ENCODE measurements at places on chromosomes 4 and X.
A peak's percentile ranks its signal among the peaks of the same experiment; 100 is the strongest.

- peak; percentile 63 for DNase-seq
These were observed 45.7 kb downstream of the PRPS1 start for GRCh38 chrX:107673933-107674479.

GRCh38 chr4:119493419-119493818 is 135.2 kb downstream of the PDE5A start:
- no peak for DNase-seq

GRCh38 chr4:48078862-48079655 is 55.0 kb downstream of the TXK start:
- DNase-seq, result no peak

GRCh38 chrX:153934762-153935325 is at the start of gene NAA10:
NAA10 (minus strand) TSS chrX:153935037; CDS start chrX:153934904, 133 bp downstream.
- peak; percentile 44 for DNase-seq

- DNase-seq, result no peak
These were observed 53.6 kb downstream of the GRK4 start for GRCh38 chr4:3016961-3017360.

- DNase-seq, result no peak
These were observed 1442.8 kb upstream of the PCDH7 start for GRCh38 chr4:29277381-29277780.

DNA sequence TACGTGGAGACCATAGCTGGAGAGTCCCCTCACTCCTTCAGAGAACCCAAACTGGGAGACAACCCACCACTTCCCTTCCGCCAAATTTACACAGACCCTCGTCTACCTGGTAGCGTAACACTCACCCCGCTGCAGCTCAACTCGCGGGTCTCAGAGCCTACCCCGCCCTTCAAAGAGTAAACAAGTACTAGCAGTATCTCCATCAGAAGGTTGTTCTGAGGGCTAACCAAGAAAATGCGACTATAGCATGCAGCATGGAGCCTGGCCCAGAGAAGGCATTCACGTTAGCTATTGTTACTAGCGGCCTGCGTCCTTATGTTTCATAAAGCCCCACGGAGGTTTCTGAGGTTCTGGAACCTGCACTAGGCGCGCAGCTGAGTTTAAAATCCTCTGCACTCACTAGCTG is 531 bp upstream of the MANBA start:
- no peak for DNase-seq

- DNase-seq, result no peak
These were observed 362.4 kb downstream of the ARHGAP24 start for GRCh38 chr4:85837439-85837733.

DNA sequence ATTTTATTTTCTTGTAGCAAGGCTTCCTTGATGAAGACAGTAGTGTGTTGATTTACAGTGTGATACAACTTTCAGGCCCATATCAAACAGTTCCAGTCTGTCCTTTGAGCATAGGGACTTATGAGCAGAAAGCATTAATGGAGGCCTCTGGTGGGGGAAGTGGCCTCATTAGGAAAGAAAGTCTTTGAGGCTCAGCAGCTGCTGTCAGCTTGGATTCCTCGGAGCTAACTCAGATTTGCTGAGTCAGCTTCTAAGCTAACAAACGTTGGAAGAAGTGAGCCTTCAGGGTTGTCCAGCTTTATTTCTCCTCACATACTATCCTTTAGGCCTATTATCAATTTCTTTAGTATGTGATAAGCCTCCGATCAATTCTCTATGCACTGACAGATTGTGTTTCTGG is 15.8 kb upstream of the SFRP2 start:
- DNase-seq, result no peak

GRCh38 chr4:176054942-176055341 is 10.7 kb upstream of the WDR17 start:
- no peak for DNase-seq

GRCh38 chr4:146472404-146472803 is 49.3 kb downstream of the SLC10A7 start:
- DNase-seq, result no peak

DNA sequence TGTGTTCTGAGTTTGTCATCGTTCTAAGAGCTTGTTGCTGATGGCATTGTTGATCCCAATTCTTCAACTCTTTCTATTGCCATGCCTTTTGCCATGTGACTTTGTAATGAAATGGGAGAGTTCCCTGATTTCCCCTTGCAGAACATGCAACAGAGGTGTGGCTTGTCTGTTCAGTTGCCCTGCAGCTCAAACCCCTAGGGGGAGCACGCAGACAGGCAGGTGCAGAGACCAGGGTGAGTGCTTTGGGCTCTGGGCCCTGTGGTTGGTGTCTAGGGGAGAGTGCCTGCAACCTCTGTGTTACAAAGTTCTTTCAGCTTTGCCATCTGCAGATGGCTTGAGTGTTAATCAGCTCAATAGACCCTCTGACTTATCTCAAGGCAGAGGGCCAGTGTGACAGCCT is 332.7 kb downstream of the MID1IP1 start:
- DNase-seq, result no peak

- peak; percentile 14 for DNase-seq
These were observed 8.1 kb upstream of the DCTD start for GRCh38 chr4:182925298-182925757.

DNA sequence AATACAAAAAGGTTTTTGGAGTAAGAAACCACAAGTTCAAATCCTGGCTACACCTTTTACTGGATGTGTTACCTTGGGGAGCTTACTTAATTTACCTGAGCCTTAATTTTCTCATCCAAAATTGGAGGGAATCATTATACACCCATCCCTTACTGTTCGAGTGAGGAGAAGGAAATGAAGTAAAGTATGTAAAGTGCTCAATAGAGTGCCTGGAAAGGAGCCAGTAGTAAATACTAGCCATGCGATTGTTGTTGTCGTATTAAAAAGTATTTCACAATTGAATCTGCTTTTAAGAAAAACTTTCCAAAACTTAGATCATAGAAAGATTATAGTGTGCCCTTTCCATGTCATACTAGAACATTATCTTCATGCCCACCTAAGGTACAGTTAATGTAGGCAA is 124.5 kb downstream of the ATXN3L start:
- DNase-seq, result no peak

DNA sequence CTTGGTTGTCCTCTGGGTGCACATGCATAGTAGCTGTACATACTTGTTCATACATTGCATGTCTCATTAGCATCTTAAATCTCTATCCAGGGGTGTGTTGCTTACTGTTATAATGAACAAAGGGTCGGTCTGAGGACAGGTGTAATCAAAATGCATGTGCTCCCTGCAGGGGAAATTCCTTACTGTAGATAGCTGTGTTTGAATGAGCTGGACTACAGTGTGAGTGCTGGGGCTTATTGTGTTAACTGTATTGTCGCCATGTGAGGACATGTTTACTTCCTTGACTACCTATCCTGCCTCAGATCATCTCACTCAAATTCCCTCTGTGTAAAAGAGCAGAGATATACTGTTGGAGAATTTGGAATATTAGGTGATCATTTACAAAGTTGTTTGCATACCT is 98.7 kb downstream of the KLHL34 start:
- DNase-seq, result no peak

DNA sequence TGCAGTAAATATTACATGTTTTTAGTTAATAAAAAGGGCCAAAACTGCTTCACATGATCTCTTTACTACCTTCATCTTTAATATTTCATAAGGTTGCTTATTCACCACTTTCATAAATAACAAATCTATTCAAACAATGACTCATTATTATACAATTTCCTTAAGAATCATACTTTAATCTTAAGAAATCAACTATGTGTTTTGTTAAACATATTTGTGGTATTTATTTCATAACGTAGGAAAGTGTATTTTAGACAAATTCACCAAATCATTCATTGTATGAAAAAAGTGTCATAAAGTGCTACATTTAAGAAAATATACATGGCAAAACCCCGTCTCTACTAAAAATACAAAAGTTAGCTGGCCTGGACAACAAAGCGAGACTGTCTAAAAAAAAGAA is 150.5 kb upstream of the RXFP1 start:
- no peak for DNase-seq

DNA sequence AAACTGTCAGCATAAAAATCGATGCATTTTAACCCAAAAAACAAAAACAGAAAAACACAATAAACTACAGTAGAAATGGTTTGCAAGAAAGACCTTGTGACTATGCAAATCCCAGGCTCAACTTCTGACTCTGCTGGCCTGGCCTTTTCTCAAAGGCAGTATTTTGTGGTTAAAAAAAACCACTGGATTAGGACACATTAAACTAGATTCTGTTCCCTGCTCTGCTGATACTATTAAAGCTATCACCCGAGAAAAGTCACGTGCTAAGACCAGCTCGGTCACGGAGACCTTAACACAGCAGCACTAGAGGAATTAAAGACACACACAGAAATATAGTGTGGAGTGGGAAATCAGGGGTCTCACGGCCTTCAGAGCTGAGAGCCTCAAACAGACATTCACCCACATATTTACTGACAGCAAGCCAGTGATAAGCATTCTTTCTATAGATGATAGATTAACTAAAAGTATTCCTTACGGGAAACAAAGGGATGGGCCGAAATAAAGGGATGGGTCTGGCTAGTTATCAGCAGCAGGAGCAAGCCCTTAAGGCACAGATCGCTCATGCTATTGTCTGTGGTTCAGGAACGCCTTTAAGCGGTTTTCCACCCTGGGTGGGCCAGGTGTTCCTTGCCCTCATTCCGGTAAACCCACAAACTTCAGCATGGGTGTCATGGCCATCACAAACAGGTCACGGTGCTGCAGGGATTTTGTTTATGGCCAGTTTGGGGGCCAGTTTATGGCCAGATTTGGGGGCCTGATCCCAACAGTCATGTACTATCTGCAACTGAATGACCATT is 16.1 kb downstream of the CBR4 start:
- DNase-seq, result no peak

DNA sequence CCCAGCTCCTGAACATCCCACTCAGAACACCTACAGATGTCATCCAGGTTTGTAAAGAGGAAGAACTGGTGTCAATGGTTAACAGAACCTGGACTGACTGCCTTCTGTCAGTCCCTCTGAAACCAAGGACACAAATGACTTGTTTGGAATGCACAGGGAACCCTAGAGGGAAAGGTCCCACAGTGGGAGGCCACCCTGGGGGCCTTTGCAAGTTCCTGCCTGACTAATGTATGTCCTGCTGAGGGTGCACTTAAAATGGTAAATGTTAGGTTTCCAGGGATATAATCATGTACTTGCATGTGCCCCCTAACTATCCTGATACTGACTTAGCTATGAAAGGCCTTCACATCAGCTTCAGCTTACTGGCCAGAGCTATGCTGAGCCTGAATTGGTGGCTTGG is 15.0 kb upstream of the XAGE2 start:
- no peak for DNase-seq

- DNase-seq, result no peak
These were observed 171.7 kb downstream of the PDGFRA start for GRCh38 chr4:54400802-54401201.

GRCh38 chr4:92172203-92172602 is 131.6 kb upstream of the GRID2 start:
- DNase-seq, result no peak

GRCh38 chr4:24657768-24658617 is 73.6 kb upstream of the DHX15 start:
- DNase-seq, result no peak
